Activated CD8-positive, alpha-beta memory T cell treated with anti-CD3 and anti-CD28 coated beads, Interleukin-2, amount 50 U/mL, for 48 hours (primary cell): ENCODE measurements at places on chromosomes 6 and 20.

- no peak for DNase-seq
Observed at GRCh38 chr20:57869951-57870315, 160.1 kb upstream of the PMEPA1 start.

- no peak for DNase-seq
Observed at GRCh38 chr6:166619912-166620311, 7.1 kb downstream of the RPS6KA2 start.

GRCh38 chr20:11130554-11131166 lies 456.9 kb upstream of the JAG1 start:
- DNase-seq, result no peak

DNA sequence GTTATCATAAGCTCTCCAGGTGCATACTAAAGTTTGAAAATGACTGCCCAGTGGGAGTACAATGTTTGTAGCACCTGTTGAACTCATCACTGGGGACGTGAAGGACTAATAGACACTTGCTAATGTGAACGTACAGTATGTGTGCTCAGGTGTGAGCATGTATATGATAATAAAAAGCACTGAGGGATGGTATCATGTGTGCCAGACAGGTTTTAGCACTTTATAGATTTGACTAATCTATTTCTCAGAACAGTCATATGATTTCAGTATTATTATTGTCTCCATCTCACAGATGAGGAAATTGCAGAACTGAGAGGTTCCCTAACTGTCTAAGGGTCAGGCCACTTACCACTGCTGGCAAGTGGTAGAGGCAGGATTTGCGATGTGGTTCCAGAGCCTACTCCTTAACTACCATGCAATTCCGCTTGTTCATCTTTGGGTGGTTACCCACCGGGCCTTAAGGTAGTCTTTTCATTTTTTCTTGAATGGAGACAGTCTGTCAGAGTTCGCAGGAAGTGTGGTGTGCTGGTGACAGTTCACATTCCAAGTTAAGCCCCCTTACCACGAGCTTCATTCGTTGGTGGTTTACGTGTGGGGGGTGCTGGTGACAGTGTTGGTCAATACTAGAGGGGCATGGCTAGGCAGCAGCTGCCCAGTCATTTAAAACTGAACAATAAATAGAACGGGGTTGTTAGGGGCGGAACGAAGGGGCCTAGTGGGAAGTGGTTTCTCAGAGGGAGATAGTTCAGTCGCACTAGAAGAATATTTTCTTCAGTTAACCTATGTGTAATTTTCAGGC lies 46.8 kb downstream of the RREB1 start:
- DNase-seq, result peak; percentile 62

DNA sequence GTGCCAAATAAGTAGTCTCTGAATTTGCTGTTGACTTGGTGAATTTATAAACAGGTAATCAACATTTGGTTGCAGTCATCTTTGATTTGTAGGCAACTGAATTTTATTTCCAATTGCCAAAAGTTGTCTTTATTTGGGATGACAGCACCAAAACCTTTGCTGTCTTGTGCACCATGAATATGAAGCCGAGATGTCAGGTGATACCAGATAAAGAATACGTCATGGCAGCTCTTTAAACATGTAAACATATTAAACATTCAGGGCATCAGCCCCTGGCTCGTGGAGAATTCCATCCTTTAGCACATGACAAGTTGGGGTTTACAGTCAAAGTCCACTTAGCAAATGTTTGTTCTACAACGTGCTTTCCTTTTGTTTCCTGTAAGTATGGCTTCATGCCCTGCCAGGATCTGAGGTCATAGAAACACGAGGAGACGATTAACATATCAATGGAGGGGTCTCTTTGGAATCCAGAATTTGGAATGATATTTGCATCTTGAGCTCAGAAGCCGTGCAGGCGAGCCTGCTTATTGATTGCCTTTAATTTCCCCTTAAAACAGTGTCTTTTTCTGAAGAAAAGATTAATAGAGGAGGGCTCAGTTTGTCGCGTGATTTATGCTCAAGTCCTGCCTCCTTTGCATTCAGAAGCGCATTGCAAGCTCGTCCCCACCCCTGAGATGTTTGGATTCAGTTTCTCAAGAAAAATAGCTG lies 170.2 kb upstream of the ZNF217 start:
- no peak for DNase-seq

DNA sequence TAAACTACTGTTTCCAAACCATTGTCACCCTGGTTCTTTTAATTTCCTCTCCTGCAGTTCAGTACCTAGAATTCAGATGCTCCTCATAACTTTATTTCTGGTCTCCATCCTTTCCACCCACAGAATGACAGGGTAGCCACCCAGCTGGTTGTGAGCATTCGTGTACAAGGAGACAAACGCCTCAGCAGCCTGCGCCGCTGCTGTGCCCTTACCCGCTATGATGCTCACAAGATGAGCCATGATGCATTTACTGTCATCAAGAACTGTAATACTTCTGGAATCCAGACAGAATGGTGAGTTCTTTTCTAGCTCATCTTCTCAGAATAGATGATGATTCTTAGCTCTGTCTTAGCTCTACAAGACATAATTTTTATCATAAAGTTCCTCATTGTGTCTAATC lies 18.6 kb downstream of the GTPBP2 start:
- DNase-seq, result no peak

DNA sequence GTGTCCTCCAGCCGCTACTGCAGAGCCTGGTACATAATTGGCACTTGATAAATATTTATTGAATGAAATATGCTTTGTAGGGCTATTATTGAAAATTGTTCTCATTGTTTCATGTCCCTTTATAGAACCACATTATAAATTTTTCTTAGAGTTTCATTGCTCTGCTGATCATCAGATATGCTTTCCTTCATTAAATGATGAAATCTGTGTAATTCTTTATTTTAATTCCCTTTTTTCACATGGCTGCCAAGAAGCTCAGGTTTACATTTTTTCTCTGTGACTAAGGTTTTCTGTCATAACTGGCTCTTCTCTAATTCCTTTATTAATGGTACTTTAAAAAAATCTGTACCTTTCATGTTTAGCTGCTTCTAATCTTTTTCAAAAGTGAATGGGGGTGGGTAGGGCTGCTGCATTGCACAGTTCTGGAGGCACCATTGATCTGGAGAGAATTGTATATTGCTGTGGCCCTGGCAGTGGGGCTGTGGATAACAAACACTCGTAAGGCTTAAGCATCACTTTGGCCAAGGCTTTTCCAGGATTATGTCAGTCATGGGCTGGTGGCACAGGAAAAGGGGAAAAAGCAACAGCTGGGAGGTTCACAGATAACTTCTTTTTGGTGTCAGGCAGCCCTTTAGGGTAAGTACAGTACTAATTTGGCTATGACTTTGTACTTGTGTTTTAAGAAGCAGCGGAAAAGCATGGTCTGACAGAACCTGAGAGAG lies 43.8 kb downstream of the ARFGEF2 start:
- no peak for DNase-seq

DNA sequence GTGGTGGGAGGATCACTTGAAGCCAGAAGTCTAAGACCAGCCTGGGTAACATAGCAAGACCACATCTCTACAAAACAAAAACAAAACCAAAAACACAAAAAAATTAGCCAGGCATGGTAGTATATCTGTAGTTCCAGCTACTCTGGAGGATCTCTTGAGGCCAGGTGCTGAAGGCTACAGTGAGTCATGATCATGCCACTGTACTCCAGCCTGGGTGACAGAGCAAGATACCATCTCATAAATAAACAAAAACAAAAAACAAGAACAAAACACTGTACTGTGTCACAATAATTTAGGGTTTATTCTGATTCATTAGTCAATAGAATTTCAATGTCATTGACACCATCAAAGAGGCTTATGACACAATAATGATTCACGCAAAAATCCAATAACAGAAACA lies 1121.7 kb upstream of the MAP3K7 start:
- no peak for DNase-seq

DNA sequence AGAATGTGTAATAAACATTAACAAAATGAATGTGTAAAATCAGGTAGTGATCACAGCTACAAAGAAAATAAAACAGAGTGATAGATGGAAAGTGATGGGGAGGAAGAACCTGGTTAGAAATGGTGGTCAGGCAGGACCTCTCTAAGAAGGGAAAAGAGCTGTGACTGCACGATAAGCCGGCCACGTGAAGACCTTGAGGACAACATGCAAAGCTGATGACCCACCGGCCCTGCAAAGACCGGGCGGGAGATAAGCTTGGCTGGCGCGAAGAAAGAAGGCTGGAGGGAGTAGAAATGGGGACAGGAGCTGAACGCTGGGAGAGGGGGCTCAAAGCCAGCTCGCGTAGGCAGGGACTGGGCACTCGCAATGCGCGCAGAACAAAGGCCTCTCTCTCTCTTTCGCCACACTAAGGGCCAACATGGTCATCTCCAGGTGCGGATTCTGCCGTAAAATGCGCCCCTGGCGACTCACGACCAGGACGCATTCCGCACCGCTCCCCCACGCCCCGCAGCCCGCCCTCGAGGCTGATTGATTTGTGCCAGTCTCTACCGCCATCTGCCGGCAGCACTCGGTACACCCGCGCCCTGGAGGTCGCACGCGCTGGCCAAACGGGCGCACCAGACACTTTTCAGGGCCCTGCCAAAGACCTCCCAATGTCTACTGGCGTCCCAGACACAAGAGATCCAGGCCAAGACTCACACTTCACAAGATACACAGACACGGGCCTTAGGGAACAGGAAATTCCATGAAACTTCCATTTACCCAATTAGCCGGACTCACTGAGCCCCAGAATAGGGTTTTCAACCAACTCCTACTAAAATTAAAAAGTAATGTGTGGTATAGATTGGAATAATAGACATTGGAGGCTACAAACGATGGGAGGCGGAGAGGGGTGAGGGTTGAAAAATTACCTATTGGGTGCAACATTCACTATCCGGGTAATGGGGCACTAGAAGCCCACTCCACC lies 9.4 kb downstream of the DEFB132 start:
- DNase-seq, result peak; percentile 98

- DNase-seq, result no peak
Observed at GRCh38 chr20:58224974-58225373, 3.5 kb downstream of the ANKRD60 start.

DNA sequence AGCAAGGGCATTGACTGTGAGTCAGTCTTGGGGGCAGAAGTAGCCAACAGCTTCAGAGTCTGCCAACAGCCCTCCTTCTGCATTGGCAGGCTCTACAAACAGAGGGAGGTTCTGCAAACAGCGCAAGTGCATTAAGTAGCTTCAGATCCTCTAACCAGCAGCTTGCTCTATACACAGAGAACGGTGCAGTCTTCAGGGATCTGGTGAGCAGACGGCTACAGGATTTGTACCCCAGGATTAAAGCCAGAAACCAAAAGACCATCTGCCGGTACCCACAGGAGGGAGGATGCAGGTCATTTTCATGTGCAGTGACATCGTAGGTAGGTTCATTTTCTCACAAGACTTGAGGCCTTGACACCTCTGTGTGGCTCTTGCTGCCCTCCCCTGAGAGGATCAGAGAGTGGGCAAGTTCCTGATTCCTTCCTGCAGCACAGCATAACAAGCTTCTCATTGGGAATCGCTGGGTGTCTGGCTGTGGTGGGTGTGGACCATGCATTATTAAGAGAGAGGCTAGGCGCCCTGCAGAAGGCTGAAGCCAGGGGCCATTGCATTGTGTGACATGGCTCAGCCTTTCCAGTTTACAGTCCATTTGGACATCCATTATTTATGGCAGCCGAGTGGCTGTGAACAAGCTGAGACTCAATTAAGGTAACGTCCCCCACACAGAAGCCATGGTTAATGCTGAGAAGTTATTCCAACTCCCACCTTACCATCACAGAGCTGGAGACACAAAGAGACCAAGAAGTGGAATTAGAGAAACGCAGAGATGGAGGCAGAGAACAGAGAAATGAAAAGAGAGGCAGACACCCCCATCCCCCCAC lies 250.0 kb downstream of the LRFN2 start:
- DNase-seq, result no peak

DNA sequence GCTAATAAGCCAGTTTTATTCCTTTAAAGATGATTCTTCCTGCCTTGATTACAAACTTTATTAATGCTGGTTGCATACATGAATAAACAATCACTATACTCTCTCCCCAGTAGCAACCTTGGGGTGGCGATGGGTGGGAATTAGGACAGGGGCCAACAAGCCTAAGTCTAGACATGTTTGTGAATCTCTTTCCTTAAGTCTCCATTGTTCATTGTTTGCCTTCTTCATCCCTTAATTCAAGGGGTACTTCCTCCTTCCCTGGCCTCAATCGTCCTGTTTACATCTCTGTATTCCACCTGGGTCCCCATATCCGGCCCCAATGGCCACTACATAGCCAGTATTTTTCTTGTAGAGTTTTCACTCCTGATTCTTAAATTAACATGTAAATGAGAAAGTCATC lies 66.0 kb downstream of the ARHGAP18 start:
- no peak for DNase-seq

- DNase-seq, result no peak
Observed at GRCh38 chr20:56380375-56380774, 11.6 kb downstream of the AURKA start.

GRCh38 chr6:17036065-17036393 lies 65.8 kb upstream of the STMND1 start:
- DNase-seq, result no peak

GRCh38 chr6:17979479-17979878 lies 8.0 kb downstream of the KIF13A start:
- DNase-seq, result no peak

DNA sequence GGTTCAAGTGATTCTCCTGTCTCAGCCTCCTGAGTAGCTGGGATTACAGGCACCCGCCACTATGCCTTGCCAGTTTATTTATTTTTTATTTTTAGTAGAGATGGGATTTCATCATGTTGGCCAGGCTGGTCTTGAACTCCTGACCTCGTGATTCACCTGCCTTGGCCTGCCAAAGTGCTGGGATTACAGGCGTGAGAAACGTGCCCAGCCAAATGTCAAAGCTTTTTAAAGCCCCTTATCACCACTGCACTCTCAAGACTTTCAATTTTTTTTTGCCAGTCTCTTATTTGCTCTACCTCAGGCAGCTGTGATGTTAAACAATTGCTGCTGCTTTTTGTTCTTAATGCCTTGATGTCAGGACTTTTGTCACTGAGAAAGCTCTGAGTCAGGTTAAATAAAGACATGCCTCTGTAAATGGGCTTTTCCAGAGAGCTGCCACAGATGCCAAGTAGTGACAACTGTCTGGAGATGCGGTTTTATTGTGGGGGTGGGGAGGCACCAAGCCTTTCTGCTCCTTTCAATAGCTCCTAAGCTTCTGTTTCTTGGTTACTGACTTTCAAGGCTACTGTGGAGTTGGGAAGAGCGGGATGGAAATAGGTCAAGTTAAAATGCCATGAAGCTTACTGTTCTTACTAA lies 29.2 kb downstream of the RSPH3 start:
- DNase-seq, result no peak

DNA sequence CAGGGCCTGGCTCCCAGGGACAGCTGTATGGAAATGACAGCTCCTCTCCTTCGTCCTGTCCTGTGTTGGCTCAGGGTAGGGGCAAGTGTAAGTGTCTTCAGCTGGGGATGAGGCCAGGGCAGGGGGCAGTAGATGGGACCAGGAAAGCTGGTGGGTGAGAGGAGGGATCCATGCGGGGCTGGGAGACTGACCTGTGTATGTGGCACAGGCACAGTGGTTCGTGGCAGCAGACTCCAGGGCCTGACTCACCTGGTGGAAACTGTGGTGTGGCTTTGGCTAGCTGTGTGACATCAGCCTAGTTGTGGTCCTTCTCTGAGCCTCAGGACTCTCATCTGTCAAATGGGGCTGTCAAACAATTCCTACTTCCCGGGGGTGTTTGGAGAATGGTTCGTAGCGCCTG lies 13.7 kb upstream of the SCRT2 start:
- DNase-seq, result no peak
